ENCODE measurements at places on chromosomes 6 and 20.

DNA sequence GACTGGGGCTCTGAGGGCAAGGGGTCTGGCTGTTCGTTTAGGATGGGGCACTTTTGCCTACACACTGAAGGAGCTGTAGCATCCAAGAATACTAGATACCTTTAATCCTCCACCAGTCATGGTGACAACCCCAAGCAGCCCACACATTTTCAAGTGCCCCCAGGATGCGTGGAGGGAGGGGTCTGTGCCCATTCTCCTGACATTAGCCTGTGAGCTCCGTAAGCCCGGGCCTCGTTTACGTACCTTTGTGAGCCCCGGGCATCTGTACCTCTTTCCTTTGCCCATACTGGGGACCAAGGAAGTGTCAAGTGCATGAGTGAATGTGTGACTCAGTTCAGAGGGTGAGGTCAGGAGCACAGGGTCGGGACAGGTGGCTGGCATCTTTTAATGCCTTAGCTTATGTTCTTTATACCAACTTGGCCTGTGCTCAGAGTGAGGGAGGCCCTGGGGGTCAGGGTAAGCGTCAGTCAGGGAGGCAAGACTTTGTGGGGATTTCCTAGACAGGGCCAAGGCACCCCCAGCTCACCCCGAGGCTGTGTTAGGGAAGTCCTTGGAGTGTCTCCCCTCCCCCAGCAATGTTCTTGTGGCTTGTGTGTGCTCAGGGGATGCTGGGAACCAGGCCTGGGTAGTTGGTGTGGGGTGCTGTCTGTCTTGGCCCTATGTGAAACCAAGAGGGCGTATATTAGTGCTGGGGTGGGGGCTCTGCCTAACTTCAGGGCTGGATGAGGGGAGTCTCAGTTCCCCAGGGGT, 12.9 kb downstream of the VEGFA start:
- no peak for DNase-seq

- DNase-seq, result no peak
Measured at GRCh38 chr6:21003780-21004541, 469.7 kb downstream of the CDKAL1 start.

- DNase-seq, result no peak
Measured at GRCh38 chr6:47809873-47810272, 28.0 kb downstream of the OPN5 start.

GRCh38 chr6:118813775-118814174, 80.2 kb upstream of the ASF1A start:
- DNase-seq, result no peak

- no peak for DNase-seq
Measured at GRCh38 chr20:43191946-43192863, 2.5 kb upstream of the PTPRT start.

DNA sequence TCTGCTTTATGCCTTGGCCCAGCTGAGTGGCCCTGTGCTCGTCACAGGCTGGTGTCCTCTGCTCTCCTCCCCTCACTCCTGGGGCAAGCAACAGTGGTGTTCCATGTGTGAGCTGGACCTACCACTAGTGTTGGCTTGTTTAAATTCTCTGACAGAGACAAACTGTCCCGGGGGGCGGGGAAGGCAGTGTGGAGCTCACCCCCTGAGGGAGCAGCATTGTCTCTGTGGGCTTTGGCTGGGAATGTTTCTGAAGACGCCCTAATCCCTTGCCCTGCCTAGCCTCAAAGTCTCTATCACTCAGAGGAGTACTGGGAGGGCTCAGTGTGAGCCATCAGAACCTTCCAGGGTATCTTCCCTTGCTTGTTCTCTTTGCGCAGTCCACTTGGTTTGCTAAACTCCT, 5.2 kb upstream of the VEGFA start:
- no peak for DNase-seq

- no peak for DNase-seq
Measured at GRCh38 chr6:9095137-9095536, 659.8 kb upstream of the SLC35B3 start.

DNA sequence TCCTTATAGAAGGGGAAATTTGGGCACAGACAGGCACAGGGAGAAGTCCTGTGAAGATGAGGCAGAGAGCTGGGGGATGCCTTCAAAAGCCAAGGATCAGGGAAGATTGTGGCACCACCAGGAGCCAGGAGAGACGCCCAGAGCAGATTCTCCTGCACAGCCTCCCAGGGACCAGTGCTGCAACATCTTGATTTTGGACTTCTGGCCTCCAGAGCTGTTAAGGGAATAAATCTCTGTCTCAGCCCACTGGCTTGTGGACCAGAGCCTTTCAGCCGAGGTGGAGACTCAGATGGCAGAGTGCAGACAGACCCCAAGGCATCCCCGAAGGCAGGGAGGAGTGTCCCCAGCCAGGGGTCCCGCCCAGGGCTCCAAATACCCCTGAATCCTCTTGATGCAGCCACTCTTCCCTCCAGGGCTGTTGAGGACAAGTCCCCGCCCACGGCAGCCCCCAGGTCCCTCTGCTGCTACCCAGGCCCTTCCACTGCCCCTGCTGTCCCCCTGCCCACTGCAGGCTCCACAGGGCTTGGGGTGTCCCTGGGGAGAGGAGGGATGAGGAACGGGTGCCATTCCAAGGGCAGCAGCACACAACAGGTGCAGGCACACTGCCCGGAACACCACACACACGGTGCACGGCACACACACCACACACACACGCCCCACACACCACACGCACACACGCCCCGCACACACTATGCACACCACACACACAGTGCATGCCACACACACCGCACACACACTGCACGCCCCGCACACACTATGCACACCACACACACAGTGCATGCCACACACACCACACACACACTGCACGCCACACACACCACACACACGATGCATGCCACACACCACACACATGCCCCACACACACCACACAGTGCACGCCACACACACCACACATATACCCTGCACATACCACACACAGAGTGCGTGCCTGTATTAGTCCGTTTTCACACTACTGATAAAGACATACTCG, 311.4 kb downstream of the TAF4 start:
- DNase-seq, result no peak

GRCh38 chr6:7261032-7261841, 51.8 kb downstream of the SSR1 start:
- DNase-seq, result no peak

GRCh38 chr20:38067717-38068365, 34.3 kb downstream of the RPRD1B start:
- DNase-seq, result no peak

DNA sequence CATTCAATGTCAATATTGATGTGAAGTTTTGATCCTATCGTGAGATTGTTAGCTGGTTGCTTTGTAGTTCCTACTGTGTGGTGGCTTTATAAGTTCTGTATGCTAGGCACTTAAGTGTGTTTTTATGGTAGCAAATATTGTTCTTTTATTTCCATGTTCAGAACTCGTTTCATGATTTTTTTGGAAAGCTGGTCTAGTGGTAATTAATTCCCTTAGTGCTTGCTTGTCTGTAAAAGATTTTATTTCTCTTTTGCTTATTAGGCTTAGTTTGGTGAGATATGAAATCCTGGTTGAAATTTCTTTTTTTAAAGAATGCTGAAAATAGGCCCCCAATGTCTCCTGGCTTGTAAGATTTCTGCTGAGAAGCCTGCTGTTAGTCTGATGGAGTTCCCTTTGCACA, 27.8 kb upstream of the PLCB1 start:
- no peak for DNase-seq

DNA sequence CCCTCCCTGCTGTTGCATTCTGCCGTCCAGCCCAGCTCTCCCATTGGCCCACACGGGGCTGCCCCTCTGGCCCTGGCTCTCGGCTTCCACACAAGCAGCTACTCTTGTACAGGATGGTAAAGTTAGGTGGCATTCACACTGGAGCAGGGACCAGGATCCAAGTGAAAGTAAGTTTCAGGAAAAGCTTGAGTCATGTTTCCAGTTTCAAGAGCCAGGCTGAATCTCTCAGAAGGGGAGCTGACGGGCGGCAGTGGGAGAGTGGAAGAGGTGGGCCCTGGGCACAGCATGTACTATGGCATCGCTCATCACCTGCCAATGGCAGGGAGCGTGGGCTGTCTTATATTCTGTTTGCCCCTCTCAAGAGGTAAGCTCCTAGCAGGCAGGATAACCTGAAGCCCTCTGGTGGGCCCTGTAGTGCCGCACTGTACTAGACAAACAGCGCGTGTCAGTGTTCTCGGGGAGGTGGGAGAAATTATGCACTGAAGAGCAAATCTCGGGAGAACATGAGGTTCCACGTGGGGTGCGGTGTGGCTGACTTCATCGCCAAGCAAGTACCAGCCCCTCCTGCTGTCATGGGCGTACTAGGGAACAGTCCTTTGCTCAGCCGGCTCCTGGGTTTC, 241.5 kb downstream of the NRN1 start:
- no peak for DNase-seq

GRCh38 chr20:3420211-3420707, 12.8 kb upstream of the DNAAF9 start:
- DNase-seq, result no peak

- peak; percentile 33 for DNase-seq
Measured at GRCh38 chr6:119077643-119078375, 655 bp downstream of the FAM184A start.

DNA sequence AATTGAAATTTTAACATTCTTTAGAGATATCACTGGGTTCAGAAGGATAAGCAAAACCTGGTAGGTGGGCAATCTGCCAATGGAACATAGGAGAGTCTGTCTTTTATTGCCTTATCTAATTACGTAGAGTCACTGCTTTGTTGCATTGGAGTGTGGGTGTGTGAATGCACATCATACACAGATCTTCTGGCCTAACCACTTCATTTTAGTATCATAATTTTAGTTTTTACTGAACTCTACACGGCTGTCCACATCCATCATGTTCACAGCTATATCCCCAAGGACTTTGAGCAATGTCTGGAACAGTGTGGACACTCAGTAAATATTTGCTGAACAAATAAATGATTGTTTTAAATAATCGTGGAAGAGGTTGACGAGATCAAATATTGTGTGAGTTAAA, 104.6 kb upstream of the AKIRIN2 start:
- no peak for DNase-seq

DNA sequence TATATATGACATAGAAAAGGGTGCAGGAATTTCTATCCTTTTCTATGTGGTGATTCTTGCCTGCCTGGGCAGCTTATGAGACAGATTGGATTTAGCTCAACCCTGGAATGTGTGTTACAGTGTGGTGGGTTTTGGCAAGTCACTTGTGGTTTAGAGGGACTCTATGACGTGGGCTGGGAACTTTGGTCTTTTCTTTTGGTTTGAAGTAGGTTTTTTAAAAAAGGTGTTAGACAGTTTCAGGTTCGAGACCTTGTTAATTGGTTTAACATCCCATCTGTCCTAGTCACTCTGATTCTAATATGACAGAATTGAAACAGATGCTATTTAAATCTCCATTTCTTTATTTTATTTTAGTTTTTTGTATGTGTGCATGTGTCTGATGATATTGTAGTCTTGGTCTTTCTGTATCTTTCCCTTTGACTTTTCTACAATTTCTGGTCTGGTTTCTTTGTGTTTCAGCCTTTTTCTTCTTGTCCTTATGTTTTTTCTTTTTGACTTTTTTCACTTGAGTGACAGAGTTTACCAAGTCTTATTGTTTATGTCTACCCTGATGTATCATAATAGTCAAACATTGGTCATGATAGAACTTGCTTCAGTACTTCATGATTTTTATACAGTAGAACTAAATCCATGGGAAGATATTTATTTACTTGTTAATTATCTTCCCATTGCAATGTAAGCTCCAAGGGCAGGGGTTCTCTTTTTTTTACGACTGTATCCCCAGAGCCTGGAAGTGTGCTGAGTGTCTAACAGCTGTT, 174.3 kb downstream of the CDKAL1 start:
- no peak for DNase-seq

DNA sequence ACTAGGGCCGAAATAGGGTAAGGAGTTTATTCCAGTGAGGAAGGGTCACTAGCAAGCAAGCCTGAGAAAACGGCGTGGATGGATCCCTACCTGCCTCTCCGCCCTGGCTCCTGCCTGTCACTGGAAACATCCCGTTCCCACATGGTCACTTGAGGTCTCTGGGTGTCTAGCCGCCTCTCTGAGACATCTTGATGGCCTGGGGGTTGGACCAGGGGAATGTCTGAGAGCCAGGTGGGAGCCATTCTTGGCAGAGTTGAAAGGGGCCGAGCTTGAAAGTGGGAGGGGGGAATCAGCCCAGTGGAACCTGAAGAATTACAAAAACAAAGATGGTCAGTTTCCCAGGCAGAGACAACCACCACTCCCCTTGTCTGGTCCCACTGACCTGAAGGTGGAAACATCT, 961 bp downstream of the CCHCR1 start:
- DNase-seq, result no peak
